ENCODE measurements at places on chromosomes 12 and 14.

GRCh38 chr12:72282721-72283120 is 10.6 kb downstream of the TRHDE start:
- DNase-seq = no peak

DNA sequence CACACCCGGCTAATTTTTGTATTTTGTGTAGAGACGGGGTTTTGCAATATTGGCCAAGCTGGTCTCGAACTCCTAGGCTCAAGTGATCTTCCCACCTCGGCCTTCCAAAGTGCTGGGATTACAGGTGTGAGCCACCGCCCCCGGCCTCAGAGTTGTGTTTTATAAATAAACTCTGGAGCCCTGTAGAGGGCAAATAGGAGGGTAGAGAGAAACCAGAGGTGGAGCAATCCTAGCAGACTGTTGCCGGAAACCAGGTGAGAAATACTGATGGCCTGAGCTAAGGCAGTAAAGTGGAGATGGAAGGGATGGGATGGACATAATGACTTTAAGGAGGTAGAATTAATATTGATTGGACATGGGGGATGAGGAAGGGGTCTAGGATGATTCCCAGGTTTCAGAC is 2.7 kb upstream of the HSD17B6 start:
- DNase-seq = no peak

DNA sequence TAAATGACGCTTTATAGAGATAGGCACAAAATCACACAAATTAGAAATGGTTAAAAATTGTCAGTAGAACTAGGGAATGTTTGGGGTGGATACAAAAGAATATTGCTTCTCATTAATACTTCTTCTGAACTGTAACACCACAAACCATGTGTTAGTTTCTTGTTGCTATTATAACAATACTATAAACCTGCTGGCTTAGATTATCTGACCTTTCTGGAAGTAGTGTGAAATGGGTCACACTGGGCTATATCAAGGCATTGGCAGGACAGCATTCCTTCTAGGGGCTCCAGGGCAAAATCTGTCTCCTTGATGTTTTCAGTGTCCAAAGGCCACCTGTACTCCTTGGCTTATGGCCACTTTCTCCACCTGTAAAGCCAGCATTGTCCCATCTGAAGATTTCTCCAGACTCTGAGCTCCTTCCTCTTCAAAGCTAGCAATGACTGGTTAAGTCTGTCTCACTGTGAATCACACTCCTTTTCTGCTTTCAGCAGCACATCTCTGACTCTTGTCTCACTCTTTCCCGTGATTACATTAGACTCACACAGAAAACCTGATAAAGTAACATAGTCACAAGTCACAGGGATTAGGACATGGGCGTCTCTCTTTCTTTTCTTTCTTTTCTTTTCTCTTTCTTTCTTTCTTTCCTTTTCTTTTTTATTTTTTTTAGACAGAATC is 86.3 kb downstream of the SLC15A4 start:
- DNase-seq = no peak

DNA sequence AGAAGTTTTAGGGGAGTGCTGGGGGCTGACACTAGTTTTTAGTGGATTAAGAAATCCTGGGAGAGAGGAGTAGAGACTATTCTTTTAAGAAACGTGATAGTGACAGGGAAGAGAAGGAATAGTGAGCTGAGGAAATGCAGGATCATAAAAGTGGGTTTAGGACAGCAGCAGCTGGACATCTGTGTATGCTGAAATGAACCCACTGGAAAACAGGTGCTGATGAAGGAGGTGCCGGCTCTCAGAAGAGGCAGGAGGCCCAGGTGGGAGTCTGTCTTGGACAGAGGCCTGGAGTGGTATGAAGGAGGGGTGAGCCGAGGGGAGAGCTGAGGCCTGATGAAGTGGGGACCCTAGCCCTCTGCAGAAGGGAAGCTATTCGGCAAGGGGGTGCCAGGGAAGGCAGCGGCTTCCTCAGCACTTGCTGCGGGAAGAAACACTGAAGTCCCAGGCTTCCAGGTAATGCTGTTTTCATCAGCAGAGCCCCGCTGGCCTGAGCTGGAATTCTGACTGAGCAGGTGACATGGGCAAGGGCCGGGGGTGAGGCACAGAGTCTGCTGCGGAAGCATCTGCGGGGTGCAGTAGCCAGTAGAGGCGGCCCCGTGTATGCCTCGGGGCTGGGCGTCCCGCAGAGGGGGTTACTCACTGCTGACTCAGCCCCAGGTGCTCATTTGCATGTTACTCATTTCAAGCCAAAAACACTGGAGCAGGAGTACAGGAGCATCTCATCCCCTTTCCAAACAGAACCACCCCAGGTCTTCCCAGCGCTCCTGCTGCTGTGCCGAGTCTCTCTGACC is 89.7 kb downstream of the TMCC3 start:
- no peak for DNase-seq

DNA sequence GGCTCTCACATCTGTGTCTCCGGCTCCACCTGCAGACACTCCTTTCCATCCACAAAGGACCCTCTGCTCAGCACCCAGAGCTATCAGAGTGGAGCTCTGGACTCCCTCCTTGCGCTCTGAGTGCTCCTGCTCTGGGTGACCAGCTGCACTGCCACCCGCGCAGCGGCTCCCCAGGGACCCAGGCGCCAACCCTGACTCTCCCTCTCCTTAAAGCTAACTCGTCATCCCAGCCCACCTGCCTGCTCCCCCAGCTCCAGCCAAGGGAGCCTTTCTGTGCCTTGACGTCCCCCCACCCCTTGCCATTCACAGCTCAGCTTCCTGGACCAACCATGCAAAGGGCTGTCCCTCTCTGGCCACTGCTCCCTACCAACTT is 99.0 kb downstream of the SETD3 start:
- DNase-seq = no peak

DNA sequence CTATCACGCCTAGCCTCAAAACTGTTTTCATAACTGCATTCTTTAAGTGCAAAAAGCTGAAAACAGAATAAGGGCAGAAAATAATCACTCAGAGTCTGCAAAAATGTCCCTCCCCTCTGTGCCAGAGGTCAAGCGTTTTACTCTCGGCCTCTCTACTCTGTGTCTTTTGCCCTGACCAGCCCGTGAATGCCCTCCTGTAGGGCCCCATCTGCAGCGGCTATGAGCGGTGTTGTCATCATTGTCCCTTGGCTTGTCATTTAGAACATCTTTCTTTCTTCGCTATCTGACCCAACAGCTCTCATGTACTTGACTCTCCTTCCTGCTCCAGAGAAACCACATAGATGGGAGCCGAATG is 21.7 kb downstream of the ELK3 start:
- DNase-seq = no peak

GRCh38 chr12:114412307-114412706 is 6.4 kb upstream of the TBX5 start:
- DNase-seq = no peak

DNA sequence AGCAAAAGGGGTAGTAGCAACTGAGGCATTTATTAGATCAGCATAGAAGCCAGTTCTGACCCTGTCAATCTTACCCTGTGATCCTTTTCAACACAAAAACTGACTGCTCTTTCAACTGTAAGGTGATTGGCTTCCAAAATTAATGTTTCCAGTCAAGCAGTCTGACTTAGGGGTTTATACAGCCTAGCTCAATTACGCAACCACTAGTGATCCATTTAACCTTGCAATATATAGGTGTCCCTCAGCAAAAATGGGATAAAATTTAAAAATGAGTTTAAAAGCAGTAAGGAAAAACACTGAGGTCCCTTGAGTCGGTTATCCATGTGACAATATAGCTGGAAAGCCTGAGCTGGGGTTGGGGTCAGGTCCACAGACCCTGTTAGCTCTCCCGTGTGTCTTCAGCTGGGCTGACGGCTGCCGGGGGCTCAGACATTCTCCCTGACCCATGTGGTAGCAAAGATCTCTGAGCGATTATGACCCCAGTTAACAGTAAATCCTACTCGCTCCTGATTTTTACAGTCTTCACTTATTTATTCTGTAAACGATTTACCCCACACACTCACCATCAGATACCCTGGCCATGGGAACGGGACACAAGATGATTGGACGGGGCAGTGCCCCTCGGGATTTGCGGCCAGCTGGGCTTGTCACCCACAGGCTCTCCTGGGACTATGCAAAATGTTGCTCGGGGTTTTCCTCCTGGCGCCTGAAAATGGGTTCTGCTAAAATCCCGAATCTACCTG is 16.6 kb downstream of the ADGRD1 start:
- no peak for DNase-seq

GRCh38 chr14:77316872-77317301 is 3.8 kb downstream of the POMT2 start:
- DNase-seq = no peak

- DNase-seq = peak; percentile 51
These were observed 6.5 kb downstream of the NFE2 start for GRCh38 chr12:54294152-54294952.

- no peak for DNase-seq
These were observed 130.2 kb downstream of the TSHR start for GRCh38 chr14:81085596-81085995.

GRCh38 chr12:57049890-57050289 is at the start of gene MYO1A:
MYO1A (minus strand) TSS chr12:57050129; CDS start chr12:57048323, 1,806 bp downstream.
- no peak for DNase-seq

- peak; percentile 27 for DNase-seq
These were observed 127.9 kb upstream of the TMEM132D start for GRCh38 chr12:130031571-130032189.

DNA sequence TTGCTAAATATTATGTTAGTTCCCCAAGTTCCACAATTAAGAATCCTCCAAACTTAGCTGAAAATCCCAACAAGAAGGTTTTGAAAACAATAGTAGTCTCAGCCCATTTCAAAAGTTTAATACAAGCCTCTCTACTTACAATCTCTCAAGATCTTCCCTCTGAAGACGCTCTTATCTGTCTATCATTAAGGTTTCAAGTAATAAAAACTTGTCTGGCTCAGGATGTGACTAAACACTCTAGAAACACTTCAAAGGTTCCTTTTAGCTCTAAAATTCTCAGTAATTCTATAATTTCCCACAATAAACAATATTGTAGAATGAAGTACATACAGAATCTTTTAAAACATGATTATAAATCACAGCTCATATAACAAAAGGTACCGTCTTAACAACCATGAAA is 16.3 kb downstream of the YAF2 start:
- DNase-seq = no peak

- DNase-seq = no peak
These were observed 23.1 kb upstream of the GNS start for GRCh38 chr12:64782191-64782876.

GRCh38 chr14:101731187-101732080 is 30.1 kb upstream of the PPP2R5C start:
- DNase-seq = peak; percentile 75

- DNase-seq = no peak
These were observed 70.1 kb downstream of the PRKD1 start for GRCh38 chr14:29857551-29857950.

DNA sequence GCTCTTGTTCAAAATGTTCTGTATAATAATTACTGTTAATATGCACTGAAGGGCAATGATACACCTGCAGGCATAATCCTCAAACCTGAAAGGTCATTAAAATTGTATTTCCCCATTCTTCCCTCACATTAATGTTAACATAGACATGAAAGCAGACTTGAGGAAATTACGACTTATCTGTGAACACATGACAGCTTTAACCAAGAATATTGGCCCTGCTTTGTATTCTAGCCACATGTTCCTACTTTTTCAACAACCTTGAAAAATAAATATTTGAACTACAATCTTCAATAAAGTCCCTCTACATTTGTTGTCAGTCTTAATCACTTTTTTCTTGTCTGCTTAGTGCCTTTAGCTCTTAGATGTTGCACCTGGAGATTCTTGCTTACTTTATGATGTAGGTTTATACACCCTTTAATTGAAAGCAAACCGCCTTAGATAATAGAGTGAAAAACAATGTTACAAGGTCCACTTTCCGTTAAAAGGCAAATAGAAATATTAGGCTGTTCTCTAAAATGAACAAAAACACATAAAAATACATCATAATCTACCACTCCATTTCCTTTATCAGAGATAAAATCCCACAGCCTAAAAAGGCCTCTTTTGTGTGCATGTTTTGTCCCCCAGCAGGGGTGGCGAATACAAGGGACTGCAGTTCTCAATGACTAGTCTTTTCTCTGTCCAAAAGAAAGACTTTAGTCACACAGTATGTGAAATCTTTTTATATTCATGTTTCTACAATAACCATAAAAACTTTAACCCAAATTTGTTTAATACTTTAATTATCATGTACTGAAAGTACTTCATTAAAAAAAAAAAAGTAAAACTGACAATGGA is 55.9 kb downstream of the ZFC3H1 start:
- DNase-seq = no peak

DNA sequence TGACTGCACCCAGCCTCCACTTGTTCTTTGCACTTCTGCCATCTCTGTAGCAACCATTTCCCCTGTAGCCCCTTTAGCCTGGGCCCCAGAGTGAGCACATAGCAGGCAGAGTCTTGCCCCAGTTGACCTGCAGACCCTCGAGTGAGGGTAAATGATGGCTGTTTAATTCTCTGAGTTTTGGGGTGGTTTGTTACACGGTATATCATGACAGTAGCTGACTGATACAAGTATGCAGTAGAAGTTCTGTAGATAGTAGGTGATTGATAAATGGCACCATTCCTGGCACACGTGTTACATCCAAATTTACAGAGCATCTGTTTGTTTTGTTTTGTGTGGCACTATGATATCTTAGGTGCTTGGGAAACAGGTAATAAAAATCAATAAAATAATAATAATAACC is 32.4 kb downstream of the CALM1 start:
- DNase-seq = no peak
